ENCODE measurements at places on chromosomes 12 and 14. TPM values are rescaled to one million over a fixed set of nuclear protein-coding genes. Genes with fewer than 3 reads are reported as not detected.

Gene LRRK2
- 11.2 TPM for total RNA-seq

- DNase-seq: no peak
These were observed 9.1 kb downstream of the FBXW8 start for GRCh38 chr12:116919706-116920485.

GRCh38 chr12:106176560-106176959 lies 37.8 kb upstream of the NUAK1 start:
- DNase-seq: no peak

Gene APOLD1
- total RNA-seq: 1.8 TPM
